ENCODE measurements at places on chromosomes 5 and 9. TPM values are rescaled to one million over a fixed set of nuclear protein-coding genes. Genes with fewer than 3 reads are reported as not detected.

DNA sequence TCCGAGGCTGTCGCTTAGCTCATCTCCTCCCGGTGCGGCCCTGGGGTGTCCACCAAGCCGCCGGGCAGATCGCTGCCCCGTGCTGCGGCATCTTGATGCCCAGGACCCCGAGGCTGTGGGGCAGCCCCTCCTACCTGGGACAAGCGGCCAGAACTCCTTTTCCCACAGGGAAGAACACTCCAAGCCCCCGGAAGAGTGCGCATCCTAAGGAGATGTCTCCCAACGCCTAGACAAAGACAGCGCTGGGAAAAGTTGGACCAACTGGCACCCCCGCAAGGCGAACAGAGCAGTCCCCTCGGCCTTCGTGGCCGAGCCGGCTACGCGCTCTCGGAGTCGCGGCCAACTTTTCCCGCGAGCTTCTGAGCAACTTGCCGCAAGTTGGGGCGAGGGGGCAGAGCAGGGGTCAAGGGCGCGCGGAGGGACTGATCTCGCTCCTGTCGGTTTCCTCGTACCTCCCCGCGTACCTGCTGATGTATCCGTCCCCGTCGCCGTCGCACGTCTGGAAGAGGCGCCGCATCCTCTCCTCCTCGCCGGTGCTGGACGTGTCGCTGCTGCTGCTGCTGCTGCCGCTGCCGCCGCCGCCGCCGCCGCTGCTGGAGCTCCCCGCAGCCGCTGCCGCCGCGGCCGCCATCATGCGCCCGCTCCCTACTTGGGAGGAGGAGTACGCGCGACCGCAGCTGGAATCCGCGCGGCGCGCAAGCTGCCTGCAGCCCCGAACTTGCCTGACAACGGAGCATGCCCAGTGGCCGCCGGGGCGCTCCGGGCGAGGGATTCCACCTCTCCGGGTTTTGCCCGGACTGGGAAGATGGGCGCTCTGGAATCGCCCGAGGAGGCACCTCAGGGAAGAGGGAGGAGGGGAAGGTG, at the start of gene MCC:
MCC (minus strand) TSS at position 673 of the 864 bp plus-strand sequence.
- no peak within 1 kb of the TSS for H3K27ac ChIP-seq
- peaks cover 7% of the 10 kb centered on the region for H3K36me3 ChIP-seq
- peak within 1 kb of the TSS; percentile 76 for H3K4me3 ChIP-seq
- DNase-seq: no peak
- H3K27me3 ChIP-seq: peaks cover 80% of the 10 kb centered on the region

DNA sequence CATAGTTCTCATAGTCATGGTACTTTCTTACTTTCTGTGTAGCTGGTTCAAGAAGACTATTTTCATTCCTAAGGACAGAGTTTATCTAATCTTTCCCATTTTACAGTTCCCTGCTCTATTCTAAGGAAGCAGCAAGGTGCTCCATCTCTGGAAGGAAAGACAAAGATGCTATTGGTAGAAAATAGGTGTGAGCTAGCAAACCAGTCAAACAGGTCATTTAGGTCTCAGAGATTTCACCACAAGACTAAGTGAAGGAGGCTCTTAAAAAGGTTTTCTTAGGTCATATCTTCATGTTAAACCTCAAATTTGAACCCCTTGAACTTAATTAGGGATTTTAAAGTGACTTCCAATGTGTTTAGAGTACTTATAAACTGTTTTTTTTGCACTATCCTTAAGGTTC, 62.6 kb downstream of the ADAMTSL1 start:
- no peak overlapping the region for H3K27ac ChIP-seq
- no peaks in the 10 kb centered on the region for H3K27me3 ChIP-seq
- H3K36me3 ChIP-seq: no peaks in the 10 kb centered on the region
- no peak overlapping the region for H3K4me3 ChIP-seq

DNA sequence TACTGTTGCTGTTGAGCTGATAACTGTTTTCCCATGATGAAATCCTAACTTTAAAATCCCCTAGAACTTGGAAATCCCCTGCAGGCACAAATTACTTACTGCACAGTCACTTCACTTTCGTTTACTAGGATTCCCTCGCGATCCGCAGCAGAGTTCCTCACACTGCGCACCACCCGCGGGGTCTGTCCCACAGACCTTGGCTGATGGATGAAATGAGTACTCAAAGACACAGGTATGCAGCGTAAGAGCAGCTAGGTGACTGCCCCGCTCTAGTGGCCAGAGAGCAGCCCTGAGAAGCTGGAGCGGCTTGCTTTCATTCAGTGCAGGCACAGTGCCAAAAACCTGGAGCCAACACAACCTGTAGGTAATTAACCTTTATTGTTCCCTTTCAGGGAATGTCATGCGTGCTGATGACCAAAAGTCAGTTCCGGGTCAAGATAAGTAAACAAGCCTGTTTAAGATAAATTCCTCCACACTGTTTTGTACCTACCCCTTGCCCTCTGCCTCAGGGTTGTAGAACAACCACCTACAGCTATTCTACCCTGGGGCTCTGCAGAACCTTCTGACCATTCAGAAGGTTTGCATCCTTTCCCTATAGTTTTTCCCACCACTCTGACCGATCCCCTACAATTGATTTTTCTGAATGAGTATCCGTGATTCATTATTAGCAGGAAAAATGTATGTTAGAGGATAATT, 191.2 kb downstream of the CDH9 start:
- no peaks in the 10 kb centered on the region for H3K36me3 ChIP-seq
- H3K4me3 ChIP-seq: no peak overlapping the region
- H3K27me3 ChIP-seq: no peaks in the 10 kb centered on the region
- H3K27ac ChIP-seq: no peak overlapping the region

GRCh38 chr5:76497986-76498717, 95.1 kb downstream of the IQGAP2 start:
- no peak overlapping the region for H3K27ac ChIP-seq
- peaks cover 8% of the 10 kb centered on the region for H3K36me3 ChIP-seq

DNA sequence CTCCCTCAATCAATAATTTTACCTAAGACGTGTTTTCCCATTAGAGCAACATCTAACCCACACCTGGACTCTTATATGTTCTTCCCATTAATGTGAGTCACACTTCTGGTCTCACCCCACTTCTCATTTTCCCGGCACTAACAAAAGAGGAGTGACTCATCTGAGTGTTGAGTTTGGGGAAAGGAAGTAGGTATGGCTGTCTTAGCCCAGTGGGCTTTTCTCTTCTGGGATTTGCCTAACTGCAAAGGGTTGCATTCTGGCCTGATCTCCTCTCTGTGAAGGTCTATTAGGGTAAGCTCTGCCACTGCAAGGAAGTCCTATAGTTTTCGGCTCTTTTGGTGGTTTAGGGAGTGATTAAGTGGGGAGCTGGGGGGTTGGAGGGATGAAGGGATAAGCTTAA, 195.6 kb downstream of the KIAA0825 start:
- H3K36me3 ChIP-seq: no peaks in the 10 kb centered on the region
- no peaks in the 10 kb centered on the region for H3K4me1 ChIP-seq
- H3K27ac ChIP-seq: no peak overlapping the region
- no peaks in the 10 kb centered on the region for H3K27me3 ChIP-seq

DNA sequence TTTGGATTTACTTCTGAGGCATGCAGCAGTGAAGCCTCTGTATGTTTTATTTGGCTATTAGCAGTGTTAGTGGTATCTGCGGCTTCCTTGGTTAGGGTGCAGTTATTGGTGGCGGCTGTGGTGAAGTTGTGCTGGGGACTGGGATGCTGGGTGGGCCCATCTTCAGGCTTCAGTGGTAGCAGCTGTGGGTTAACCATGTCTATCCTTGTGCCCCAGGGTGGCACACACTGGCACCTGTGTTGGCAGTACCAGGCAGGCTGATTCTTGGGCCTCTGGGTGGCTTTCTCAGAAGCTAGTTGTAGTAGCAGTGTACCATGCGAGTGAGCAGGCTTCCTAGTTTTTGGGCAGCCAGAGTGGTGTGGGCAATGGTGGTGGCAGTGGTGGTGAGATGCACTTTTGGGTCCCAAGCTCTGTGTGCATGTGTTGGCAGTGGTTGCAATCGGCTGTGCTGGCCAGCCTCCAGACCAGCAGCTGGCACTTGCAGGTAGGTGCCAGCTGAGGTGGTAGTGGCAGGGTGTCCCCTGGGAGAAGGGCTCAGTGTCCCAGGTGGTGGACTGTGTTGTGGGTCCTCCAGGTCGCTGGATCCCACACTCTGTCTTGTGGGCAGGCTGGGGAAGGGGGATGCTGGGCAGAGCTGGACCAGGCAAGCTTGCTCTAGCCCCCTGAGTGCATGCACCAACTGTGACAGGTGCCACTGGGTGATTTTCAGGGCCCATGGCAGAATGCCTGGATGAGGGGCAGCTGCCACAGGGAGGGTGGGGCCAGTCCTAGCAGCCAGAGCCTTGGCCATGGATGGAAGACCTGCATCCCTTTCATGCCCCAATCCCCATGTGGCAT, 13.6 kb downstream of the AHRR start:
- H3K27ac ChIP-seq: peak overlapping the region; percentile 93
- H3K36me3 ChIP-seq: peaks cover 29% of the 10 kb centered on the region
- no peak for DNase-seq
- peak overlapping the region; percentile 73 for H3K4me3 ChIP-seq

- no peaks in the 10 kb centered on the region for H3K27me3 ChIP-seq
- H3K36me3 ChIP-seq: peaks cover 66% of the 10 kb centered on the region
- no peak for DNase-seq
Observed at GRCh38 chr5:172050080-172050479, 43.6 kb upstream of the FBXW11 start.

DNA sequence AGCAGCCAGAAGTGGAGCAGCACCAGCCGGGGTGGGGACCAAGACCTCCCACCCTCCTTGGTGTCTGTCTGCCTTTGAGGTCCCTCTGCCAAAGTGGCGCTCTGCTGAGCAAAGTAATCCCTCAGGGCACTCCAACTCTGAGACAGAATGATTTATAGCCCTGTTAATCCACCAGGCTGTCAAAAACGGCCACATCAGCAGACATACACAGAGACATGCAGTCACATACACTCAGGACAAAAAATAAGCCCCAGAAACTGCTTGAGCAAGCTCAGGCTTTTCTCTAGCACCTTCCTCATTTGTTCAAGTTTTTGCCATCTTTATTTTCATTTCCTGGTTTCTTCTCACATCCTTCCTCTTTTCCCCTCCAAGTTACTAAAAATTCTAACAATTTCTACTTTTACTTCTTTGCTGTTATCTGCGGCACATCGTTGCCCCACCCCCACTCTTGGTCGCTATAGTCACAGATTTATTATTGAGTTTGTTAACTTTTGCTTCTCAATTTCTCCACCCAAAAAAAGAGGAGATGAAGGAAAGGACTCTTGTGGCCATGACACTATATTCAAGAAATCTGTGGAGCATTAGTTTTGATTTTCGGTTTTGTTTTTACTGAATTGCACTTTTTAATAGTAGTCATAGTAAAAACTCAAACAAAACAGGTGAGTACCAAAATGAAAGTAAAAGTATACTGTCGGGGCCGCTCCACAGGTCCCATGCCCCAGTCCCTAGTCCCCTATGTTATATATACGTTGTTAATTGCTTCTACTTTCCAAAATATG, 17.4 kb upstream of the ADRB2 start:
- H3K27me3 ChIP-seq: no peaks in the 10 kb centered on the region
- H3K4me1 ChIP-seq: peaks cover 46% of the 10 kb centered on the region
- peak; percentile 21 for DNase-seq
- peak overlapping the region; percentile 83 for H3K4me3 ChIP-seq
- H3K36me3 ChIP-seq: no peaks in the 10 kb centered on the region

- H3K27ac ChIP-seq: no peak overlapping the region
- H3K27me3 ChIP-seq: no peaks in the 10 kb centered on the region
- H3K36me3 ChIP-seq: no peaks in the 10 kb centered on the region
- DNase-seq: no peak
- H3K4me3 ChIP-seq: no peak overlapping the region
Observed at GRCh38 chr5:101326766-101327165, 423.7 kb upstream of the ST8SIA4 start.

Gene GHR
- not detected for total RNA-seq

- no peak overlapping the region for H3K27ac ChIP-seq
- no peak overlapping the region for H3K4me3 ChIP-seq
- H3K27me3 ChIP-seq: no peaks in the 10 kb centered on the region
- H3K4me1 ChIP-seq: no peaks in the 10 kb centered on the region
- no peaks in the 10 kb centered on the region for H3K36me3 ChIP-seq
- DNase-seq: no peak
Observed at GRCh38 chr9:106830527-106831150, 32.3 kb upstream of the ZNF462 start.

Gene CBY3
- 0.51 TPM for total RNA-seq

DNA sequence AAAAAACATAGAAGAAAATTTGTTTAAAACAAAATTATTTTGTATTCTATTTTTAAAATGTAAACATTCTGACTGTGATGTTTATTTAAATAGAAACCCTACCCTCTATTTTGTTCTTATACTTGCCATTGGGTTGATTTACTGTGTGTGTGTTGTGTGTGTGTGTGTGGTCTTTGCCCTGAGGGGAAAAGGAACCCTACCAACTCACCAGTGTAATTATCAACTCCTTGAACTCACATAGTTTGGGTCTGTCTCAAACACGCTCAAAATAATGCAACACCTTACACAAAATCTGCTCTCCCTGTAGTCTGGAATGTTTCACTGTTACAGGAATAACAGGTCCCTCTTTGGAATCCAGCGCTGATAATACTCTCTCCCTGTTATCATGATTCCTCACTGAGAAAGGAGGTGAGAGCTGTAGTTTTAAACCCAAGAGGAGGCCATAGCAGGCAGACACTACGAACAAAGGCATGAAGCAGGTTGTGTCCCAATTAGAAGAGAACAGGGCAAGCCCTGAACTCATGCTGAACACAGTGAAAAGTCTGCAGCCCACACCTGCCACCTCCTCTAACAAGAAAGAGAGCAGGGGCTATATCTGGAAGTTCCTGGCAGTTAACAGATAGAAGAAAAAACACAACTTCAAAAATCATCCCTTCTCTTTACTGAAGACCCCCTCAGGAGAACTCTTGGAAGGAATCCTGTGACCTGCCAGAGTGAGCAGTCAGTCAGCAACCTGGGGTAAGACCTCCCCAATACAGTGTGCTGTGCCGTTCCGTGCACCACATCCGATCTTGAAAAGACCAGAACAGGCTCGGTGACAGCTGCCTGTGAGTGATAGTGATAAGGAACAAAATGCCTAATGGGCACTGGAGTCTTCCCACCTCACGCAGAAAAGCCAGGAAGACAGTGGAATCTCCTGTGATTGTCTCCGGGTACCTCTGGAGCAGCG, 608.1 kb upstream of the ADAMTS16 start:
- H3K36me3 ChIP-seq: no peaks in the 10 kb centered on the region
- no peak overlapping the region for H3K4me3 ChIP-seq
- DNase-seq: no peak
- H3K4me1 ChIP-seq: no peaks in the 10 kb centered on the region
- no peak overlapping the region for H3K27ac ChIP-seq

GRCh38 chr9:98045234-98046179, 11.0 kb upstream of the NANS start:
- H3K4me1 ChIP-seq: peaks cover 28% of the 10 kb centered on the region
- peak; percentile 39 for DNase-seq
- peak overlapping the region; percentile 86 for H3K27ac ChIP-seq
- peaks cover 41% of the 10 kb centered on the region for H3K36me3 ChIP-seq

GRCh38 chr9:113154946-113155345, 4.1 kb downstream of the SLC31A2 start:
- peaks cover 40% of the 10 kb centered on the region for H3K4me1 ChIP-seq
- peak overlapping the region; percentile 43 for H3K27ac ChIP-seq
- H3K4me3 ChIP-seq: no peak overlapping the region
- no peak for DNase-seq
- H3K36me3 ChIP-seq: peaks cover 10% of the 10 kb centered on the region

Gene FGD3
- 42.9 TPM for total RNA-seq

GRCh38 chr5:115260248-115260647, 2.4 kb downstream of the PGGT1B start:
- peaks cover 35% of the 10 kb centered on the region for H3K36me3 ChIP-seq
- no peaks in the 10 kb centered on the region for H3K27me3 ChIP-seq
- no peak overlapping the region for H3K4me3 ChIP-seq
- peaks cover 25% of the 10 kb centered on the region for H3K4me1 ChIP-seq
- no peak overlapping the region for H3K27ac ChIP-seq
- DNase-seq: no peak

- no peaks in the 10 kb centered on the region for H3K36me3 ChIP-seq
- H3K27me3 ChIP-seq: no peaks in the 10 kb centered on the region
- peaks cover 2% of the 10 kb centered on the region for H3K4me1 ChIP-seq
- H3K27ac ChIP-seq: no peak overlapping the region
Observed at GRCh38 chr5:196350-196749, 5.1 kb downstream of the LRRC14B start.

Gene TMEM174
- total RNA-seq: not detected

All from activated T-helper 2 cell treated with anti-CD3 and anti-CD28 coated beads, Interferon-gamma antibody, Interleukin-2, Interleukin-4, amounts not matched to agents 10 μg/mL and 5 μg/mL and 100 μg/mL, durations not matched to agents 14 hours and 24 hours and 36 hours (primary cell).